Tibial artery (tissue), 4 donors: ENCODE measurements at places on chromosomes 13 and 19.

- H3K27ac ChIP-seq: no peak overlapping the region
- no peak for DNase-seq
- no peak overlapping the region for H3K4me3 ChIP-seq
- peaks cover 8% of the 10 kb centered on the region for H3K4me1 ChIP-seq
- no peaks in the 10 kb centered on the region for H3K36me3 ChIP-seq
Measured at GRCh38 chr13:44244288-44244687, 129.3 kb upstream of the SERP2 start.

DNA sequence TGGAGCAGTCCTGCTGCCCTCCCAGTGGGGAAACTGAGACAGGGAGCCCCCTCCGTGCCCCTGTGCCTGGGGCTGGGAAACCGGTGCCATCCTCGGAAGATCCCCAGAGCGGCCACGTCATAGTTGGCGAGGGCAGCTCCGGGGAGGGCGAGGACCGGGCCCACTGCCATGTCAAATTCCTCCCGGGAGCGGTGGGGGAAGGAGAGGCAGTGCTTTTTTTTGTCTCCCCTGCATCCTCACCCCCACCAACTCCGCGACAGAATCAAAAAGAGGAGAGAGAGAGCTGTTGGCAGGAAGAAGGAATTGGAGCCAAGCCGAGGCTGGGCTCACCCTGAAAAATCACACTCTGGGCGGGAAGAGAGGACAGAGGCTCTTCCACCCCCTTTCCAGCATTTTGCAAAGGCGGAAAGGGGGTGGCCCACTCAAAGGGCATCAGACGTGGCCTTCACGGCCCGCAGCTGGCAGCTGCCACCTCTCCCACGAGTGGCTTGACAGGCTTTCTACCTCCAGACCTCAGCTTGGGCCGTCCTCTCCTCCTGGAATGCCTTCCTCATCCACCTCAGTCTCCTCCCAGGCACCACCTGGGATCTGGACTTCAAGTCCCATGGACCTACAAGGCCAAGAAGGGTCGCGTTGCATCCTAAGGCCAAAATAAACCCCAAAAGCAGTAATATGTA lies 19.6 kb upstream of the NFIC start:
- peak overlapping the region; percentile 88 for H3K27ac ChIP-seq
- H3K36me3 ChIP-seq: no peaks in the 10 kb centered on the region
- DNase-seq: peak; percentile 78
- no peaks in the 10 kb centered on the region for H3K27me3 ChIP-seq

- no peak for DNase-seq
- no peaks in the 10 kb centered on the region for H3K27me3 ChIP-seq
- H3K27ac ChIP-seq: no peak overlapping the region
- no peaks in the 10 kb centered on the region for H3K4me1 ChIP-seq
Measured at GRCh38 chr13:29101409-29101808, 281.3 kb downstream of the MTUS2 start.

- H3K4me1 ChIP-seq: no peaks in the 10 kb centered on the region
- H3K27me3 ChIP-seq: no peaks in the 10 kb centered on the region
- no peak overlapping the region for H3K27ac ChIP-seq
- DNase-seq: no peak
Measured at GRCh38 chr13:71252184-71252704, 614.8 kb downstream of the DACH1 start.

- H3K27ac ChIP-seq: no peak overlapping the region
- DNase-seq: no peak
- H3K27me3 ChIP-seq: no peaks in the 10 kb centered on the region
- no peaks in the 10 kb centered on the region for H3K36me3 ChIP-seq
Measured at GRCh38 chr13:108087810-108088209, 127.5 kb downstream of the LIG4 start.

DNA sequence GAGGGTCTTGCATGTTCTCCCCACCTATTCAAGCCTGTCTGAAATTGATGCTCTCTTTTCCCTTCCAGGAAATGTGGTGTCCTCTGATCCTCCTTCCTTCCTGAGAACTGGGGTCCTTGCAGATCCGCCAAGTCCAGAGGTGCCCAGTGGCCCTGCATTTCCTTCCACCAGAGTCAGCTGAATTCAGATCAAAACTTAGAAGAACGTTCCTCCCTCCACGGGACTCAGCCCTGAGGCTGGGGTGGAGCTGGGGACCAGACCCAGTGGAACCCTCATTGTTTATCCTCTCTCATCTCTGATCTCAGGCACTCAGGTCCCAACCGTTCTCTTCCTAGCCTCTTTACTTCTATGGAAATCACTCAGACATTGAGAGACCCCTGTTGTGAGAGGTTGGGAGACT lies 477.3 kb downstream of the TSHZ3 start:
- H3K27me3 ChIP-seq: no peaks in the 10 kb centered on the region
- no peaks in the 10 kb centered on the region for H3K4me1 ChIP-seq
- no peak for DNase-seq
- no peak overlapping the region for H3K4me3 ChIP-seq

DNA sequence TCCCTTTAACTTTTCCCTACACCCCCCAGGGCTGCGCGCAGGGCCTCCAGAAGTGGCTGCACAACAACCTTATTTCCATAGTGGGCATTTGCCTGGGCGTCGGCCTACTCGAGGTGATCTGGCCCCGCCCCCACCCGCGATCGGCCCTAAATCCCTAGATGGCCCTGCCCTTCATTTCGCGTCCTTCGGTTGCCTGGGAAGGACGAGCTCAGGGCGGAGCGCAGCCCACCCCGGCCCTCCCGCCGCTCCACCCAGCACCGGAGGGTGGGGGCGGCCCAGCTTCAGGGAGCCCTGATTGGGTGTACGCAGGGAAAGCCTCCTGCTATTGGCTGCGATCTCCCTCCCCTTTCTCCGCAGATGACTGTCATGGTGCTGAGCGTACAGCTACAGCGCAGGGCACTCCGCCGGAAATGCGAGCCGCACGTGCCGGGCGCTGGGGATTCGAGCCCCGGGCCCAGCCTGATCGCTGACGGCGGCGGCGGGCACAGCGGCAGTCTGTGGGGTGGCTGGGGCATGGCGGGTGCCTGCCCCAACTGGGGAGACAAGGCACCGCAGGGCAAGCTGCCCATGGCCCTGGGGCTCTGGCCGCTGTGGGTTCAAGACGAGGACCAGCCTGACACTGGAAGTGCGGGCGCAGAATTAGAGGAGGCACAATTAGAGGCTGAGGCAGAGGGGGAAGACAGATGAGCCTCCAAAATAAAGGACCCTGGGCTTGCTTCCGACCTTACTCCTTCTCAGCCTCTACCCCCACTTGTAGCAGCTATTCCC lies 4.3 kb downstream of the CD37 start:
- H3K27ac ChIP-seq: peak overlapping the region; percentile 96
- H3K4me1 ChIP-seq: no peaks in the 10 kb centered on the region
- H3K4me3 ChIP-seq: peak overlapping the region; percentile 52
- H3K36me3 ChIP-seq: peaks cover 34% of the 10 kb centered on the region
- peak; percentile 97 for DNase-seq

DNA sequence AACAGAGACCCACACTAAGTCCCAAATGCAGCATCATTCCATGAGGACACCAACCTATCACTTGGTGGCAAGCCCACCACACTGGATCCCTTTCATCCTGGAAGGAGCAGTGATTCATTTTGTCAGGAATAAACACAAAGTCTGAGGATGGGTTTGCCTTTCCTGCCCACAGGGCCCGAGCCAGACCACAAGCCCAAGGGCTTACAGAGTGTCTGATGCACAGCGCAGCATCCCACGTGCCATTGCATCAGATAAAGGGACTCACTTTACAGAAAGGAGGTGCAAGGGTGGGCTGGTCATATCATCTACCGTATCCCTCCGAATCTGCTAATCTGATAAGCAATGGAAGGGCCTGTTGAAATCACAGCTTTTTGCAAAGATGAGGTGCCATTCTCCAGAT lies 12.2 kb upstream of the KCTD15 start:
- H3K27ac ChIP-seq: no peak overlapping the region
- no peaks in the 10 kb centered on the region for H3K36me3 ChIP-seq
- peaks cover 52% of the 10 kb centered on the region for H3K27me3 ChIP-seq
- H3K4me1 ChIP-seq: no peaks in the 10 kb centered on the region
- no peak for DNase-seq

GRCh38 chr19:19451429-19452242 lies 46.2 kb downstream of the GATAD2A start:
- H3K27ac ChIP-seq: no peak overlapping the region
- no peak for DNase-seq
- no peaks in the 10 kb centered on the region for H3K36me3 ChIP-seq
- peaks cover 33% of the 10 kb centered on the region for H3K4me1 ChIP-seq
- no peak overlapping the region for H3K4me3 ChIP-seq

DNA sequence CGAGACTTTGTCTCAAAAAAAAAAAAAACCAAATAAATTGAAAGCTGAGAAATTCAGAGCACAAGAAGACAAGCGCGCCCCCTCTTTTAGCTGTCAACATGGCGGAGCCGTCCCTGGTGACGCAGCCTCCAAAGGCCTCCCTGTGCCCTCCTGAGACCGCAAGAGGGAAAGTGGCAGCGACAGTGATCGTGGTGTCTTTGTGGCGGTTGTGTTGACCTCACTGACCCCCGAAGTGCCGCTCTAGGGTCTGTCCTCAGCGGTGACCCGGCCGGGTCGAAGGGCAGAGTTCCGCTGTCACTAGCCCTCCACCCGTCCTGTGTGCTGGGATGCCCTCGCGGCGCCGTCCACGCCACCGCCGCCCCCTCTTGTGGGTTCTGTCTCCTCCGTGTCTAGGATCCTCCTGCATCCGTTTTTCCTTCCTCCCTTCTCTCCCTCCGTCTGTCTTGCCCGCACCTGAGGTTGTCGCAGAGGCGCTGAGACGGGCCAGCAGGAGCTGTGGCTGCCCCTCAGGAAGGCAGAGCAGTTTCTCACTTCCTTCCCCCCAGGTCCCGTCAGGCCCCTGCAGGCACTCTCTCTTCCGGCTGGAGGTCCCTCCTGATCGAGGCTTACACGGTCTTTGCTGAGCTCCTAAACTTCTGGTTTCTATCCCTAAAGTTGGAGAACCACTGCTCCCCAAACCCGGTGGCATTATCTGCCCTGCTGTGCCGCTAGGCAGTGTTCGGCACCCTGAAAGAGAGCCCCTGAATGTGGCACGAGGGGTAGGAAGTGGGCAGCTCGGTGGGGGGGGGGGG lies 7.2 kb downstream of the UHRF1 start:
- H3K27ac ChIP-seq: no peak overlapping the region
- H3K4me3 ChIP-seq: peak overlapping the region; percentile 18
- no peaks in the 10 kb centered on the region for H3K27me3 ChIP-seq
- H3K36me3 ChIP-seq: no peaks in the 10 kb centered on the region
- no peak for DNase-seq

DNA sequence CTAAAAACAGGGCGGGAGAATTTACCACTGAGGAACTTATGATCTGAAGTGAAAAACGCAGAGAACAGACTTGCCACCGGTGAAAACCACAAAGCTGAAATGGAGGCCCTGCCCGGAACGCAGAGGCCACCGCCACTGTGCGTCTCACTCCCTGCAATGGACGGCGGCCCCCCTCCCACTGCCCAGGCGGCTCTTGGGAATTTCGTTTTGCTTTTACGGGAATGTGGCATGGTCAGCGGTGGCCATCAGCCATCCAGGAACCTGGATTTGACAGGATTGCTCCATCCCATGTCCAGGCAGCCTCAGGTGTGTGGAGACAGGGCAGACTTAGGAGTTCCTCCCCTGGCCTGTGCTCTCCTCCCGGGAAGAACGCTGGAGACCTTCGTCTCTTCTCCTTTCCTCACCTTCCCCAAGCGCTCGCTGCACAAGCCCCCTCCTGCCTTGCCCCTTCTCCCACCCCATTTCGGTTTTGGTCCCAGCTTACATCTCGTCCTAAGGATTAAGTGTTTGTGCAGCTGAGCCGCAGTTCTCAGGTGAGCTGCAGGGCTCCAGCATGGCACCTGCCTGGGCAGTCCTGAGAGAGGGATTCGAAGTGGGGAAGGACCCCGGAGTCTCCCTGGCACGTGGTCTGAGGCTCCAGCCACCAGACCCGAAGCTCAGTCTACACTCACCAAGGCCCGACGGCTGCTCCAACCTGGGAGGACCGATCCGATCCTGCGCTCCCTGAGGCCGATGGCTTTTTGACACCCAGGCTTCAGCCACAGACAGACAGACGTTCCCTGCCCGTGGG lies 49.9 kb downstream of the MCF2L start:
- no peak overlapping the region for H3K4me3 ChIP-seq
- no peaks in the 10 kb centered on the region for H3K4me1 ChIP-seq
- H3K27ac ChIP-seq: no peak overlapping the region

DNA sequence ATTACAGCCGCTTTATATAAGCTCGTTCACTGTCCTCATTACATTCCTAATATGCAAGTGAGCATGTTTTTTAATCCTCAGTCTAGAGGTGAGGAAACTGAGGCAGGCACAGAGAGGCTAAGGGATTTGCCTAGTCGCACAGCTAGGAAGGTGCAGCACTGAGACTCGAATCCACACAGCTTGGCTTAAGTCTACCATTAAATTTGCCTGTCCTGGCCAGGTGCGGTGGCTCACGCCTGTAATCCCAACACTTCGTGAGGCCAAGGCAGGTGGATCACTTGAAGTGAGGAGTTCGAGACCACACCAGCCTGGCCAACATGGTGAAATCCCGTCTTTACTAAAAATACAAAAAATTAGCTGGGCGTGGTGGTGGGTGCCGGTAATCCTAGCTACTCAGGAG lies 8.0 kb downstream of the RPS16 start:
- H3K4me1 ChIP-seq: peaks cover 17% of the 10 kb centered on the region
- H3K4me3 ChIP-seq: no peak overlapping the region
- H3K36me3 ChIP-seq: peaks cover 26% of the 10 kb centered on the region

DNA sequence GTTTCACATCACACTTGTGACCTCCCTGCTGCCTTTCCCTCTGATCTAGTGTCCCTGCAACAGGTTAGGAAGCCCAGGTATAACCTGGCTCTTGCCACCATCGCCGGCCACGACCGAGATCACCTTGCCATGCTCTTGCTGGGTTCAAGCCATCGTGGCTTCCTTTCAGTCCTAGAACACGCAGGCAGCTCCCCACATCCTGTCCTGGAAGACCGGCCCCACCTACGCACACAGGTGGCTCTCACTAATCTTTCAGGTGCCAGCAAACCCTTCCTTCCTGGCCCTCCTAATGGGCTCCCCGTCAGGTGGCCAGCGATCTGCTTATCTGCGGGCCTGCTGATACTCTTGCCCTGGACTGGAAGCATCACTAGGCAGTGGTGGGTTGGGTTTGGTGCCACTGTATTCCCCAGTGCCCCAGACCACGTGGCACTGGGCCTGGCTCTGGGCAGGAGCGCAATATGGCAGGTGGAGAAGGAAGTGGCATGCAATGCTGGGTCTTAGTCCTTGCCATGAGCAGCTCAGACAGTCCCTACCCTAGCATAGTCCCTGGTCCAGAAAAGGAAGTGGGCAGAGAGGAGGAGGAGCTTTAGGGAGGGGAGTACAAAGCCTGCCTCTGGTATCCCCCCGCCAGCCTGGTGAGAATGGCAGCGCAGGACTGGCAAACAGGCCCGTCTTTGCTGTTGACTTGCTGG lies 11.8 kb downstream of the PPP1R37 start:
- DNase-seq: no peak
- no peak overlapping the region for H3K4me3 ChIP-seq
- H3K36me3 ChIP-seq: no peaks in the 10 kb centered on the region
- H3K27me3 ChIP-seq: no peaks in the 10 kb centered on the region

DNA sequence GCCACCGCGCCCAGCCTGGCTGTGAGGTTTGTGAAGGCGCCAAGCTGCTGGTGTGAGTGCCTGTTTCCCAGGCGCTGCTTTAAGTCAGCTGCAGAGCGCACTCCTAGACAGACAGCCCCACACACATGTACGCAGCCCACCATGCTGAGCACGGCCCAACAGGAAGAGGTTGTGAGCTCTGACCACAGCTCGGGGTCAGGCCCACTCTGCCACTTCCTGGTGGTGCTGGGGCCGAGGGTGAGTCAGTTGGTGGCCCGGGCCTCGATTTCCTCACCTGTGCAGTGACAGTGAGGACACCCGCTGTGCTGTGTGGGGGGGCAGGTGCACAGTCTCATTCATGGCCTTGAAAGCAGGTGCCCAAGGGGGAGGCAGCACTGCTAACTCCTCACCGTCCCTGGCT lies 106.7 kb downstream of the KDM4B start:
- no peak for DNase-seq
- H3K36me3 ChIP-seq: peaks cover 26% of the 10 kb centered on the region
- H3K27ac ChIP-seq: no peak overlapping the region
- H3K27me3 ChIP-seq: no peaks in the 10 kb centered on the region
- H3K4me1 ChIP-seq: no peaks in the 10 kb centered on the region
